ENCODE measurements at places on chromosomes 1 and 21.
A peak's percentile ranks its signal among the peaks of the same experiment; 100 is the strongest.

DNA sequence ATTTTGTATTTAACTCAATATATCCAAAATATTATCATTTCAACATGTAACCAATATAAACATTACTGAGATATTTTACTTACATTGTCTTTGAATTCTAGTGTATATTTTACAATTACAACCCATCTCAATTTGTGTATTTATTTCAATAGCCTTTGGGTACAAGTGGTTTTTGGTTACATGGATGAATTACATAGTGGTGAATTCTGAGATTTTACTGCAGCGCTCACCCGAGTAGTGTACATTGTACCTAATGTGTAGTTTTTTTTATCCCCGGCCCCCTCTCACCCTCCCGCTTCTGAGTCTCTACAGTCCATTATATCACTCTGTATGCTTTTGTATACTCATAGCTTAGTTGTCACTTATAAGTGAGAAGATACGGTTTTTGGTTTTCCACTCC is 117.0 kb upstream of the GALNT2 start:
- DNase-seq: no peak

- peak; percentile 38 for DNase-seq
Measured at GRCh38 chr1:234874291-234875288, 254.0 kb downstream of the TOMM20 start.

DNA sequence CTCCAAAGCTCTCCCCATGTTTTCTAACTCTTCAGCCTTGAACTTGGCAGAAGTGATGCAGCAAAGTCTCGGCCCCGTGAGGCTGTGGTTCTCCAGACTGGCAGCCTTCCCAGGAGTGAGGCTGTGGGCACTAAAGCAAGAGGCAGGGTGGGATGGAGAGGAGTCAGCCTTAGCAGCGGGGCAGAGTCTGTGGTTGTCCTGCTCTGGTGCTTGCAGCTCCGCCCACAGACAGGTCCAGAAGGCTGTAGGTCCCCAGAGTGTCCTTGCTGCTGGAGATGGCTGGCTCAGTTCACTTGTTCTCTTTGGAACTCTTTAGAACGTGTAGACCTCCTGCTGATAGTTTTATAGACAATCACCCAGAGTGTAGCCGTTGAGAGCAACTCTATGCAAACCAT is 142.6 kb downstream of the AJAP1 start:
- DNase-seq: no peak

- DNase-seq: no peak
Measured at GRCh38 chr1:171310661-171311087, 3.3 kb upstream of the FMO4 start.

DNA sequence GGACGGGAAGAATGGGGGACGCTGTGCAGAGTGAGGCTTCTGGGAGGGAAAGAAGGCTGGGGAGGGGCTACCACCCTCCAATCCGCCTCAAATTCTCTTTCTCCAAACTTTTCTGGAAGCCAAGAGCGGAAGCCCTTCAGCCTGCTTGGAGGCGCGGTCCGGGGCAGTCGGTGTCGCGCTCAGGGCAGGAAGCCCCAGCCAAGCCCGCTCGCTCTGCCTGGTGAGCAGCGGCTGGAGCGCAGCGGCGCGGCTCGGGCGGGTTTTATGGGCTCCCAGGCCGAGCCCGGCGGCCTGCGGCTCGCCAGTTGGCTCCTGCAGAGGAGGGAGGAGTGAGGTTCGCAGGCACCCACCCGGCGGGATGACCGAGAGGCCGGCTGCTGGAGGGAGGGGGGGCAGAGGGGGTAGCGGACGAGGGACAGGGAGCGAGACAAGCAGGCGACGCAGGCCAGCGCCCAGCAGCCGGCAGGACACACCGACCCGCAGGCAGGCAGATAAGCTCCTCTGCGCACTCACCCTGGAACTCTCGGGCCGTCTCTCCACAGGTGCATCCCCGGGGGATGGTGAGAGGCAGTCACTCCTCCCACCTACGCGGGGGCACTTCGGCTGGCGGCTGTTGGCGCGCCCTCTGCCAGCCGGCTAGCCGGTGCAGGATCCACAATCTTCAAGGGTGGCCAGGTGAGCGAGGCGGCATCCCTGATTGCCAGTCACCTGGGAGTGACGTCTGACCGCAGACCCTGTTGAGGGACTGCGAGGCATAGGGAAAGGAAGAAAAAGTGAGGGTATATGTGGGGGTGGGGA is at the start of gene AVPR1B:
Gene AVPR1B, minus strand, starts transcription at position 238 of the 798 bp plus-strand sequence. CDS start 498 bp downstream, outside the sequence.
- DNase-seq: peak; percentile 16

DNA sequence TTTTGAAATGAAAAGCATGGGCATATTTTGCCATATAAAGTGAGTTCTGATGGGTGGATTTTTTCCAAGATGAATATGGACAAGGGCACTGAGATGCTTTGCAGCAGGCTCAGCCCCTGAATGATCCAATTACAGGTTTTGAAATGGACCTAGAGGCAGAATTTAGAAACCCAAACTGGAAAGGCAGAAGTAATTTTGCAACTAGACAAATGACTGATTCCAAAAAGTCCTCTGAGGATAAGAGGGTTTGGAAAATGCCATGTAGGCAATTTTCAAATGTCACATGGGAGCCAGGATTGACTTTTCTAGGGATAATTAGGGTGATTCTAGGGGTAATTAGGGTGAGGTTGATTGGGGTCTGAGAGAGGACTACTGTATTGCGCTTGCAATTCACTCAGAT is 148.9 kb upstream of the ZNF648 start:
- no peak for DNase-seq

DNA sequence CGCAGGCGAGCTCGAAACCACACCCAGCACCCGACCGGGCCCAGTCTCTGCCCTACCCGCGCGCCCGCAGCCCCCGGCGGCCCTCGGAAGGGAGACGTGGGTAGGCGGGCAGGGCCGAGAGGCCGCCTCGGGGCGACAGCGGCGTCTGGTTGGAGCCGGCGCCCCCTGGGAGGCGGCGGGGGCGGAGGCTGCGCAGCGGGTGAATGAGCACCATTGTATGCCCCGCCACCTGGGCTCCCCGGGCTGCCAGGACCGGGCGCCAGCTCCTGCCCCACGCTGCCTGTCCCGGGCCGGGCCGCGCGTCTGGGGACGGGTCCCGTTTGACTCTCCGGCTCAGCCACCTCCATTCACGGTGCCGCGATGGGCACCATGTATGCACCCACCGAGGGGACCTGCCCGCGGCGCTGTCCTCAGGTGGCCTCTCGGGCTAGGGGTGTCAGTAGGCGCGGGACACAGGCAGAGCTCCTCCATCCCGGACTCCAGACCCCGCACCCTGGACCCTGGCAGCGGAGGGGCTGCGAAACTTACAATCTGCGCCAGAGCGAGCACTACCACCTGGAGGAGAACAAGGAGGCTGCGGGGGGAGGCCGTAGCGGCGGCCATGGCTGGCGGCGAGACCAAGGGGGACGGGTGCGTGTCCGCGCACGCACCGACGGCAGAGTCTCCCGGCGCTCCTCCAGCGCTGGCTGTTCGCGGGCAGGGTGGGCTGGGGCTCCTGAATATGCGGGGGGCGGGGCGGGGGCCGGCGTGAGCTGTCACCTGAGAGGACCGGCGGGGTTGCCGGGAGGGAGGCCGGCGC is at the start of gene COL9A2:
Gene COL9A2, minus strand, starts transcription at position 692 of the 799 bp plus-strand sequence. Its CDS starts 89 bp downstream, at position 603.
- DNase-seq: no peak

DNA sequence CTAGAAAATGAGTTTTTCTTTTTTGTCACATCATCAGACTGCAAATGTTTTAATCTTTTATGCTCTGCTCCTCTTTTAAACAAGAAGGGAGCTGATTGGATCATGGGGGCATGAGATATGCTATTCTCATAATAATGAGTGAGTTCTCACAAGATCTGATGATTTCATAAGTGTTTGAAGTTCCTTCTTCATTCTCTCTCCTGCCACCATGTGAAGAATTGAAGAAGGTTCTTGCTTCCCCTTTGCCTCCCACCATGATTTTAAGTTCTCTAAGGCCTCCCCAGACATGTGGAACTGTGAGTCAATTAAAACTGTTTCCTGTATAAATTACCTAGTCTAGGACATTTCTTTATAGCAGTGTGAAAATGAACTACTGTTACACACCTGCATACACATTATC is 218.2 kb downstream of the NRIP1 start:
- DNase-seq: no peak

- DNase-seq: no peak
Measured at GRCh38 chr1:46813858-46814396, 15.1 kb downstream of the CYP4B1 start.

DNA sequence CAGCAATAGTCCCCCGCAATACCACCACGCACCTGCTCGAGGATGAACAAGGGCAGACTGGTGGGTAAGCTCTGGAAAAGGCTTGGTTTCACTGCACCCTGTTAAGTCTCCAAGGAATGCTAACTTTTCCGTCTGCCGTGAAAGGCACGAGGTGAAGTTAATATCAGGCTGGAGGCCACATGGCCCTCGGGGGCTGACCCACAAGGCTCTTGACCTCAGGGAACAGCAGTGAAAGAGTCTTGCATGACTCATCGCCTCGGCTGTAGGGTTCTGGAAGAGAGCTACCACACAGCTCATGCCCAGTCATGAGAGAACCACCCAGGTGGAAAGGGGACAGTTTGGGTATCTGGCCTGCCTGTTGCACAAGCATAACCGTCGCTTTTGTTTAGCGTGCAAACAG is 24.7 kb downstream of the SCCPDH start:
- DNase-seq: peak; percentile 44

DNA sequence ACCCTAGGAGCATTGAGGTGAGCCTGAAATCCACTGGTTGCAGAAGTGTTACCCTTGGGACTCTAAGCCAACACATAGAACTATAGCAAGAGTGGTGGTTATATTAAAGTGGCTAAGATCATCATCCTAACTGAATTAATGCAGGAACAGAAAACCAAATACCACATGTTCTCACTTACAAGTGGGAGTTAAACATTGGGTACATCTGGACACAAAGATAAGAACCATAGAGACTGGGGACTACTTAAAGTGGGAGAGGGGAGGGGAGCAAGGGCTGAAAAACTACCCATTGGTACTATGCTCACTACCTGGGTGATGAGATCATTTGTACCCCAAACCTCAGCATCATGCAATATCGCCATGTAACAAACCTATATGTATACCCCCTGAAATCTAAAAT is 100.0 kb downstream of the SLC25A24 start:
- no peak for DNase-seq

GRCh38 chr1:29501227-29501976 is 265.1 kb downstream of the PTPRU start:
- DNase-seq: no peak

- DNase-seq: peak; percentile 68
Measured at GRCh38 chr1:11804666-11805421, 920 bp downstream of the MTHFR start.

- DNase-seq: no peak
Measured at GRCh38 chr21:28789523-28789922, 203.2 kb downstream of the LTN1 start.

GRCh38 chr1:62271948-62272728 is 47.1 kb downstream of the KANK4 start:
- DNase-seq: no peak

DNA sequence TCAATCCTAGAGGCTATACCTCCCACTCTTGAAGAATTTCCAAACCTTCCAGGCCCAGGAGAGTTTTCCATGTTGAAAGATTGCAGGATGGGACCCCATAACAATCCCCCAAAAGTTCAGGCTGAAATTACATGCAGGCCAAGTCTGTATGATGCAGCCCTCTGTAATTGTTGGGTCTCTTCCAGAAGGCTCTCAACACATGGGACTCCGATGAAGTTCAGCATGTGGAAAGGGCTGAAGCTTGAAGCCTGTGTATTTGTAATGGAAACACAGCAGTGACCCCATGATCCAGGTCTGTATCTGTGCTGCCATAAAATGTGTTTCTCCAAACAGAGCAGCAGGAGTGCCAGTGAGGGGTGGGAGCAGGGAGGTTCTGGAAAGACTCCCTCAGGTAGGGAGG is 202.5 kb upstream of the LYPLAL1 start:
- peak; percentile 30 for DNase-seq

DNA sequence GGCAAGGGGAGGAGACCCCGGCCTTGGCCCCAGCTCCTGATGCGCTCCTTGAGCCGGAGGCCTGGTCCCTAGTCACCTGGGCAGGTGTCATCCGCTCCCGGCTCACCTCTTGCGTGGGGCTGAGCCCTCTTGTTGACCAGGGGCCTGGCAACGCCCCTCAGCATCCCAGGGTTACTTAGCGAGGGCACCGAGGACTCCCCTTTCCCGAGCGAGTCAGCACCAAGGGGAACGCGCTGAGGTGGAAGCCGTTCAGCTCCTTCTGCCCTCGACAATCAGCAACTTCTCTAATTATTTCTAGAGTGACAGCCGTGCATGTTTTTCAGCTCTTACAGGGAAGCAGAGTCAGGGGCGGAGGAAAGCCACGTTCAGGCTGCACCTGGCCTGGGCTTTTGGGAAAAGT is 522 bp downstream of the SLC45A1 start:
- no peak for DNase-seq

- no peak for DNase-seq
Measured at GRCh38 chr1:151991663-151992302, 1.9 kb downstream of the S100A10 start.

DNA sequence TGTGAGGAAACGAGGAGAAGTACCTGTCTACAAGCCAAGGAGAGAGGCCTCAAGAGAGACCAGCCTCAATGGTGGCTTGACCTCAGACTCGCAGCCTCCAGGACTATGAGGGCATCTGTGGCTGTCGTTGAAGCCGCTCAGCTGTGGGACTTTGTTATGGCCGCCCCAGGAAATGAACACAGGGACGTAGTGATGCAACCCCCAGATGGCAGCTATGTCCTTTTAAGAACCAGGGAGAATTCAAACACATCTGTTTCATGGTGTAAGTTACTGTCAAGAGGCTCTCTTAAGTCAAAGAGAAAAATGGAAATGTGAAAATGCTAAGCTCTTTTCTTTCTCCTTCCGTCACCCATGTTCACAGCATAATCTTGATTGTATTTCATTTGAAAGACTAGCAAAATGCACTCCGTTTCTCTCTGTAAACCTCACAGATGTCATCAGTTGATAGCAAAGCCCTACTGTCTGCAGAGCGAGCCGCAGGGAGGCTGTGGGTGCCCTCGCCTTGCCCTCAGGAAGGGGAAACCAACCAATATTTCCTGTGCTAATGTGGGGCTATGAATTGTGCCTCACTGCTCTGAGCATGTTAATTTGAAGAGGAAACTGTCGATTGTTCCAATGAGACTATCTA is 21.3 kb downstream of the UBASH3A start:
- DNase-seq: no peak

GRCh38 chr1:27548858-27549719 is 54.9 kb downstream of the AHDC1 start:
- no peak for DNase-seq
